ENCODE measurements at places on chromosomes 1 and 21.

GRCh38 chr1:230772457-230773395 lies 25.5 kb downstream of the CAPN9 start:
- no peaks in the 10 kb centered on the region for H3K36me3 ChIP-seq
- peak overlapping the region; percentile 24 for H3K4me3 ChIP-seq
- ATAC-seq: peak; percentile 53
- H3K27ac ChIP-seq: no peak overlapping the region
- H3K27me3 ChIP-seq: peaks cover 8% of the 10 kb centered on the region
- H3K4me1 ChIP-seq: no peaks in the 10 kb centered on the region

DNA sequence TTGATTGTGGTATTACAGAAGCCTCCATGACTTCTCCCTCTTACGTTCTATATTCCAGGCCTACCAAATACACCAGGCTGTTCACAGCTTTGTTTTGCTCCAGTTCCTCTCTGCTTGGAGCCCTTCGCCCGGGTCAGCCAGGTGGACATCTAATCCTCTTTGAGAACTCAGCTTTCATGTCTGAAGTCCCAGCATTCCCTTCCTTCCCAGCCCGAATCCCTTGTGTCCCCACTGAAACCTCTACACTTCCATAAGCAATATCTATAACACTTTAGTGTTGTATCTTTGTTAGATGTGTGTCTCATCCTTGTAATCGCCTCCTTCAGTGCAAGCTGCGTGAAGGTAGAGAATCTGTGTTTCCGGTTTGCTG lies 1.9 kb downstream of the RNF11 start:
- no peaks in the 10 kb centered on the region for H3K27me3 ChIP-seq
- H3K4me3 ChIP-seq: peak overlapping the region; percentile 96
- ATAC-seq: no peak
- peaks cover 69% of the 10 kb centered on the region for H3K4me1 ChIP-seq
- H3K27ac ChIP-seq: peak overlapping the region; percentile 95

DNA sequence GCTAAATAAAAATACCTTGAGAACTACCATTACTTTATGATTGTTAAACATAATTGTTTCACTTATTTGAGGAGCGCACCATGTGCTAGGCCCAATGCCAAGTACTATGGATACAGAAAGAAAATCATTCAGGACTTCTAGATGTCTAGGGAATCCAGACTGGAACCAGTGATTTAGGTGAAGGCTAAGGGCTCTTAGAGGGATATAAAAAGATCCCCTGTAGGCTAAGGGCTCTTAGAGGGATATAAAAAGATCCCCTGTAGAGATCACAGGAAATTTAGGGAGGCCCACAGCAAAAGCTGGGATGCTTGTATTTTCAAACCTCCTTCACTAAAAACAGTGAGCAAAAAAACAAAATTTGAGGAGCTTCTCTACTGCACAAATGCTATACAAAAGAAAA lies 6.7 kb downstream of the TOR1AIP2 start:
- H3K36me3 ChIP-seq: peaks cover 53% of the 10 kb centered on the region
- H3K27ac ChIP-seq: no peak overlapping the region
- ATAC-seq: no peak
- H3K4me1 ChIP-seq: peaks cover 65% of the 10 kb centered on the region

GRCh38 chr1:61101536-61101935 lies 19.2 kb downstream of the NFIA start:
- no peak for ATAC-seq
- no peaks in the 10 kb centered on the region for H3K27me3 ChIP-seq
- H3K4me1 ChIP-seq: peaks cover 88% of the 10 kb centered on the region
- H3K27ac ChIP-seq: peak overlapping the region; percentile 61
- no peaks in the 10 kb centered on the region for H3K36me3 ChIP-seq

DNA sequence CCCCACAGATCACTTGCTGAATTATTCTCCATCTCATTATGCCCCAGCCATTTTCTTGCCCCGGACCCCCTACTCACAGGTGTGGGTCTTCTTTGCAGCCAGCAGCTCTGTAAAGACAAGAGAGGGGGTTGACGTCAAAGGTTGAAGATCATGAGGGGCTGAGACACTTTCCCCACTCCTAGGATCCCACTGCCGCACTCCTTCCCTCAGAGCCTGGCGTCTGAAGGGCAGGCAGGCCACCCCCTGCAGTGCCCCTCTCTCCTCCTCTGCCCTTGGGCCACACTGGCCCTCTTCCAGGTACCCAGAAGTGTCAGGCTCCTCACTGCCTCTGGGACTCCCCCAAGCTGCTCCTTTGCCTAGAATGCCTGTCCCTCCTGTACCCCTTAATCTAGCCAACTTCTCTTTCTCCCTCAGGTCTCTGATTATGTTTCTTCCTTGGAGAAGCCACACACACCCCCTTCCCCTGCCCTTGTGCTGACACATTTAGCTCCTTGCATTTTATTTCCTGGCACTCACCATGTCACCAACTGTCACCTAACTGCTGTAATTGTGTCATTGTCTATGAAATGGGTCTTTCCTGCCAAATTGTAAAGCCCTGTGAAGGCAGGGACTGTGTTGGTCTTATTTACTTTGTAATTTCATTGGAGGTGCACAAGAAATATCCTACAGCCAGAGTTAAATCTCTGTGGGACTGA lies 2.1 kb downstream of the RORC start:
- H3K36me3 ChIP-seq: no peaks in the 10 kb centered on the region
- H3K27ac ChIP-seq: no peak overlapping the region
- no peak for ATAC-seq
- H3K27me3 ChIP-seq: peaks cover 14% of the 10 kb centered on the region

GRCh38 chr1:186760446-186760845 lies 68.3 kb upstream of the PLA2G4A start:
- H3K27ac ChIP-seq: no peak overlapping the region
- H3K36me3 ChIP-seq: no peaks in the 10 kb centered on the region
- no peaks in the 10 kb centered on the region for H3K27me3 ChIP-seq
- no peak for ATAC-seq

GRCh38 chr1:3093898-3094626 lies 25.1 kb downstream of the PRDM16 start:
- no peaks in the 10 kb centered on the region for H3K4me1 ChIP-seq
- peaks cover 53% of the 10 kb centered on the region for H3K27me3 ChIP-seq
- ATAC-seq: no peak

GRCh38 chr1:153355445-153356071 lies 2.1 kb upstream of the S100A9 start:
- H3K27ac ChIP-seq: no peak overlapping the region
- H3K36me3 ChIP-seq: no peaks in the 10 kb centered on the region
- no peak for ATAC-seq
- H3K4me1 ChIP-seq: no peaks in the 10 kb centered on the region

DNA sequence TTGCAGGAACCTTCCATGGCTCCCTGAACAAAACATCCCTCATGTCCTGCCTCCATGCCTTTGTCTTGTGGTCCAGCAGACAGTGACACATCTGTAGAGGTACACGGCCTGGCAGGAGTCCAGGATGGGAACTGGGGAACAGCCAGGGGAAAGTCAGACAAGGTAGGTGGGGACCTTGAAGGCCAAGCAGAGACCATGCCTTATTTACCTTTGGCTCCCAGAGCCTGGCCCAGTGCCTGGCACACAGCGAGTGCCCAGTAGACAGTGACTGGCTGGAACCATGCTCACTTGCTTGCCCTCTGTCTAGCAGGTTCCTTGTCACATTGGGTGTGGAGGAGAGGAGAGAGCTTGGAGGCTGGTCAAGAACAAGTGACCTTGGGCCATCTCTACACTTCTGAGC lies 81.0 kb downstream of the BCAR3 start:
- H3K4me1 ChIP-seq: peaks cover 12% of the 10 kb centered on the region
- no peak for ATAC-seq
- H3K27ac ChIP-seq: no peak overlapping the region
- H3K36me3 ChIP-seq: no peaks in the 10 kb centered on the region
- no peaks in the 10 kb centered on the region for H3K27me3 ChIP-seq

- no peak overlapping the region for H3K4me3 ChIP-seq
- H3K4me1 ChIP-seq: no peaks in the 10 kb centered on the region
- H3K36me3 ChIP-seq: no peaks in the 10 kb centered on the region
- no peak overlapping the region for H3K27ac ChIP-seq
Observed at GRCh38 chr1:42479621-42480020, 16.5 kb downstream of the CCDC30 start.

DNA sequence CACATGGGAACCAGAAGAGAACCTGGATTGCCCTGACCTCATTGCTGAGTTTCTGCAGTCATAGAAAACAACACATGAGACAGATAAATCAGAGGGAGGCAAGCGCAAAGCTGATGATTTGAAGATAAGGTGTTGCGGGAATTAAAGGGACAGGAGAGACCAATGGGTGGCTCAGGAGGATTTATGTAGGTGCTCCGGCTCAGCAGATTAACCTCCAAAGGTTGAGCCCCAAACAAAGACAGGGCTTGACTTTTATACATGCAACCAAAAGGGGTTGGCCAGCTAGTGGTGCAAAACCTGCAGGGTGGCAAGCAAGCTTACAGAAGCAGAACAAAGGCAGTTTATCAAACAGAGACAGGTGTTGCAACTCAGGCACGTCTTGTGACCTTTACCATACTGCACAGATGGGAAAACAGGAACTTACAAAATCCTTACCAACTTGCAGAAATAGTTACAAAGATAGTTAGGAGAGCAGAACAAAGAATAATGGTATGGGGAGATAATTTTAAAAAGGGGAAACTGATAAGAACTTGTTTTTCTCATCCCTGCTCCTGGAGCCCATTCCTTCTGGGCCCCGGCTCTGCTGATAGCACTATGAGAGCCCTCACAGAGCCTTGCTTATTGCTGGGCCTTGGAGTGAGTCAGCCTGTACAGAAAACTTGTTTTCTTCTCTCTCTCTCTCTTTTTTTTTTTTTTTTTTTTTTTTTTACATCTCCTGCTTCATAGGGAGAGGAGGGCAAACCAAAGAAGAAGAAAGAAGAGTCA lies 93.6 kb downstream of the SNRPE start:
- no peaks in the 10 kb centered on the region for H3K27me3 ChIP-seq
- ATAC-seq: no peak
- H3K4me3 ChIP-seq: no peak overlapping the region
- no peaks in the 10 kb centered on the region for H3K36me3 ChIP-seq
- H3K4me1 ChIP-seq: no peaks in the 10 kb centered on the region

- no peaks in the 10 kb centered on the region for H3K27me3 ChIP-seq
- peak overlapping the region; percentile 64 for H3K27ac ChIP-seq
- peaks cover 38% of the 10 kb centered on the region for H3K4me1 ChIP-seq
- no peak overlapping the region for H3K4me3 ChIP-seq
Observed at GRCh38 chr1:180112984-180113647, 41.6 kb upstream of the QSOX1 start.

DNA sequence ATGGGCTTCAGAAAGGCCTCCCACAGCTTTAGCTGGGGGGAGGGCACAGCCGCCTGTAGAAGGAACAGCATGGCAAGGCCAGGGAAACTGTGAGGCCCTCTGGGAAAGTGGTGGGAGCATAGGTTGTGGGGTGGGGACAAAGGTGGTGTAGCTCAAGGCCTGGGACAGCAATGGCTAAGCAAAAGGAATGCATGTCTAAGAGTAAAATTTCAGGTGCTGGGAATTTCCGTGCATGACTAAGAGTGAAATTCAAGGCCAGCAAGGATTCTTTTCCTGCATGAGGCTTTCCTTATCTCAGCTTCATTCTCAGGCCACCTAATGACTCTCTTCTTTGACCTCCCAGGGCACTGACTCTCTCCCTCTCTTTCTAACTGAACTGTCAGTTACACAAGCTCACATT lies 86.5 kb upstream of the WNT4 start:
- ATAC-seq: no peak
- H3K36me3 ChIP-seq: no peaks in the 10 kb centered on the region
- no peak overlapping the region for H3K4me3 ChIP-seq
- H3K27me3 ChIP-seq: peaks cover 52% of the 10 kb centered on the region

- no peaks in the 10 kb centered on the region for H3K4me1 ChIP-seq
- no peaks in the 10 kb centered on the region for H3K36me3 ChIP-seq
- ATAC-seq: no peak
- no peak overlapping the region for H3K27ac ChIP-seq
Observed at GRCh38 chr1:115118611-115119010, 29.3 kb upstream of the TSPAN2 start.

DNA sequence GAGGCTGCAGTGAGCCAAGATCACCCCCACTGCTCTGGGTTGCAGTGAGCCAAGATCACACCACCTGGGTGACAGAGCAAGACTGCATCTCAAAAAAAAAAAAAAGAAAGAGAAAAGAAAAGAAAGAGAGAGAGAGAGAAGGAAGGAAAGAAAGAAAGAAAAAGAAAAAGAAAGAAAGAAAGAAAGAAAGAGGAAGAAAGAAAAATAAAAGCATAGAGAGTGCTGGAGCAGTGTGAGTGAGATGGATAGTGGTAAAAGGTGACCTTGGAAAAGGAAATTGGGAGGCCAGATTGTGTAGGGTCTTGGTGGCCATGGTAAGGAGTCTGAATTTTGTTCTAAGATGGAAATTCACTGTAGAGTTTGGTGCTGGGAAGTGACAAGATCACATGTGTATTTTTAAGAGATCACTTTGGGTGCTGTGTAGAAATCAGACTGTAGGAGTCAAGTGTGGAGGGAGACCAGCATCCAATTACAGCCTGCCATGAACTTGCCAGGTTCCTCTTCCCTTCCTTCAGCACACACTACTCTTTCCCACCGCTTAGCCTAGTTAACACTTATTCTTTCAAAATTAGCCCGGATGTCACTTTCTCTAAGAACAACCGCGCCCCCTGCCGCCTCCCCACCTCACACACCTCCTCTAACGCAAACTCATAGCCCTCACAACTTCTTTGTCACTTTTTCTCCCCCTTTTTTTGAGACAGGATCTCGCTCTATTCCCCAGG lies 17.9 kb downstream of the MTX1 start:
- no peaks in the 10 kb centered on the region for H3K27me3 ChIP-seq
- H3K27ac ChIP-seq: peak overlapping the region; percentile 86
- H3K4me1 ChIP-seq: no peaks in the 10 kb centered on the region
- no peaks in the 10 kb centered on the region for H3K36me3 ChIP-seq

GRCh38 chr21:30209601-30210000 lies 6.3 kb downstream of the CLDN8 start:
- no peak overlapping the region for H3K4me3 ChIP-seq
- H3K27me3 ChIP-seq: no peaks in the 10 kb centered on the region
- no peaks in the 10 kb centered on the region for H3K36me3 ChIP-seq
- H3K27ac ChIP-seq: no peak overlapping the region

DNA sequence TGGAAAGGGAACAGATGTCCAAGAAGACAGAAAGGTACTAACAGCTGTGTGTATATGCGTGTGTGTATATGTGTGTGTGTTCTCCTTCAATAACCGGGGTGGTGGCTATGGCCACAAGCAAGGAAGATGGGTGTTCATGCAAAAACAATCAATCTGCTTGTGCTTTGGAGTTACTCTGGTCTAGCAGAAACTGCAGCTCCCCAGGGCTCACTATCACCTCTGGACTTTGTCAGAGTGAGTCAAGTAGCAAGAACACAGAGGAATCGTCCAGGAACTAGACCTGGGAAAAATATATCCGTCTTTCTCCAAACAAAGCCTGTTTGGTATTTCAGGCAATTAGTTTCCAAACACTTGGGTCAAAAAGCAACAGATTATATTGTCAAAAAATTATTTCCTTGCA lies 68.6 kb downstream of the GNG12 start:
- H3K27ac ChIP-seq: no peak overlapping the region
- no peaks in the 10 kb centered on the region for H3K36me3 ChIP-seq
- no peak overlapping the region for H3K4me3 ChIP-seq
- ATAC-seq: no peak
- peaks cover 70% of the 10 kb centered on the region for H3K4me1 ChIP-seq

- H3K4me1 ChIP-seq: peaks cover 33% of the 10 kb centered on the region
- no peaks in the 10 kb centered on the region for H3K36me3 ChIP-seq
- no peak for ATAC-seq
Observed at GRCh38 chr1:119959268-119960220, 63.2 kb upstream of the ADAM30 start.

GRCh38 chr1:102191723-102192122 lies 195.0 kb upstream of the OLFM3 start:
- H3K4me1 ChIP-seq: no peaks in the 10 kb centered on the region
- H3K36me3 ChIP-seq: no peaks in the 10 kb centered on the region
- H3K27ac ChIP-seq: no peak overlapping the region

- no peak overlapping the region for H3K4me3 ChIP-seq
- no peaks in the 10 kb centered on the region for H3K4me1 ChIP-seq
- peaks cover 61% of the 10 kb centered on the region for H3K27me3 ChIP-seq
- H3K27ac ChIP-seq: no peak overlapping the region
Observed at GRCh38 chr1:3106216-3106615, 37.2 kb downstream of the PRDM16 start.

Measured in gastroesophageal sphincter (tissue), 4 donors.